ENCODE measurements at places on chromosomes 13 and 19.
A peak's percentile ranks its signal among the peaks of the same experiment; 100 is the strongest.

- H3K36me3 ChIP-seq, result no peaks in the 10 kb centered on the region
- DNase-seq, result no peak
- peaks cover 4% of the 10 kb centered on the region for H3K27me3 ChIP-seq
- H3K27ac ChIP-seq, result no peak overlapping the region
- H3K4me1 ChIP-seq, result peaks cover 2% of the 10 kb centered on the region
- H3K4me3 ChIP-seq, result no peak overlapping the region
Observed at GRCh38 chr13:110304256-110304655, 2.7 kb downstream of the COL4A1 start.

- H3K27me3 ChIP-seq, result no peaks in the 10 kb centered on the region
- no peak overlapping the region for H3K27ac ChIP-seq
- no peaks in the 10 kb centered on the region for H3K4me1 ChIP-seq
- DNase-seq, result no peak
- H3K36me3 ChIP-seq, result no peaks in the 10 kb centered on the region
- no peak overlapping the region for H3K4me3 ChIP-seq
Observed at GRCh38 chr13:40408602-40409001, 257.8 kb downstream of the FOXO1 start.

DNA sequence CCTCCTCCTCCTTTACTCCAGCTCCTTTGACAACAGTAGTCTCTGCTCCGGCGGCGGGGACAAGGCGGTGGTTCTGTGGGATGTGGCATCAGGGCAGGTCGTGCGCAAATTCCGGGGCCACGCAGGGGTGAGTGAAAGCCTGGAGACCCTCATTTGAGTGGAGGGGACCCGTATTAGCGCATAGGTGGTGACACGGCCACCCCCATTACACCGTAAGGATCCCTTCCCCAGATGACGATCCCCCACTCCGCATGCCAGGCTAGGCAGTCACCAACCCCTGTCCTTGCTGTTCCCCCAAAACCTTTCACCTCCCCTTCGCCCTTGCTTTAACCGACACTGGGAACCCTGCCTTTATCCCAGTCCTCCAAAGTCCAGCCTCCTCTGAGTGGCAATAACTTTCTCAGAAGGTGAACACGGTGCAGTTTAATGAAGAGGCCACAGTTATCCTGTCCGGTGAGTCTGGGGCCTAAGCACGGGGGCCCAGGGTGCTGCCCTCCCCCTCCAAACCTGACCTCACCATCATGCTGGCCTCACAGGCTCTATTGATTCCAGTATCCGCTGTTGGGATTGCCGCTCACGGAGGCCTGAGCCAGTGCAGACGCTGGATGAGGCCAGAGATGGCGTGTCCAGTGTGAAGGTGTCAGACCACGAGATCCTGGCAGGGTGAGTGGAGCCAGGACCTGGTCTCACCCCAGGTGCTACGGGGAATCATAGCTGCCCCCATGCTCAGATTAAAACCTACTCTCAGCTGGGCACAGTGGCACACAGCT, 3.7 kb downstream of the WDR83 start:
- no peak for DNase-seq
- peaks cover 1% of the 10 kb centered on the region for H3K4me1 ChIP-seq
- H3K4me3 ChIP-seq, result peak overlapping the region; percentile 91
- peaks cover 16% of the 10 kb centered on the region for H3K36me3 ChIP-seq
- no peak overlapping the region for H3K27ac ChIP-seq

GRCh38 chr19:41886761-41887710, 4.1 kb downstream of the ARHGEF1 start:
- no peak overlapping the region for H3K27ac ChIP-seq
- peaks cover 8% of the 10 kb centered on the region for H3K4me1 ChIP-seq
- H3K36me3 ChIP-seq, result peaks cover under 1% of the 10 kb centered on the region
- no peak for DNase-seq
- no peaks in the 10 kb centered on the region for H3K27me3 ChIP-seq

- H3K27me3 ChIP-seq, result no peaks in the 10 kb centered on the region
- H3K27ac ChIP-seq, result no peak overlapping the region
Observed at GRCh38 chr13:28628241-28628640, 30.7 kb upstream of the POMP start.
